Activated T-cell treated with anti-CD3 and anti-CD28 coated beads for 48 hours (primary cell): ENCODE measurements at places on chromosomes 12 and 14.
A peak's percentile ranks its signal among the peaks of the same experiment; 100 is the strongest.

DNA sequence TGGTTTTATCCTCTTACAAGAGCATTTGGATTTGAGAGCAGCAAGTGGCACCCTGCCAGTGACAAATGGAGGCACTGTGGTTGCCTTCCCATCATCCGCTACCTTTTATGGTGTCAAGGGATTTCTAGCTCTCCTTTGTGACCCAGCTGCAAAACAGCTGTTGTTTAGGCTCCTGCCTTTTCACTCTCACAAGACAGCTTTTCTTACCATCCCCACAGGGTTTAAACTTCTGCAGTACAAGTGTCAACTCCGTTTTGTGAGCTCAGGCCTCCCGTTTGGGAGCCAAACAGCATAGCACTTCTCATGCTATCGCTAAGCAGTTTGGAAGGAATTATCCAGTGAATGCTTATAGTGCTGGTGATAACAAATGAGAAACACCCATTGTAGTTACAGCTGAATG is 331.4 kb downstream of the TMTC2 start:
- no peak for DNase-seq

DNA sequence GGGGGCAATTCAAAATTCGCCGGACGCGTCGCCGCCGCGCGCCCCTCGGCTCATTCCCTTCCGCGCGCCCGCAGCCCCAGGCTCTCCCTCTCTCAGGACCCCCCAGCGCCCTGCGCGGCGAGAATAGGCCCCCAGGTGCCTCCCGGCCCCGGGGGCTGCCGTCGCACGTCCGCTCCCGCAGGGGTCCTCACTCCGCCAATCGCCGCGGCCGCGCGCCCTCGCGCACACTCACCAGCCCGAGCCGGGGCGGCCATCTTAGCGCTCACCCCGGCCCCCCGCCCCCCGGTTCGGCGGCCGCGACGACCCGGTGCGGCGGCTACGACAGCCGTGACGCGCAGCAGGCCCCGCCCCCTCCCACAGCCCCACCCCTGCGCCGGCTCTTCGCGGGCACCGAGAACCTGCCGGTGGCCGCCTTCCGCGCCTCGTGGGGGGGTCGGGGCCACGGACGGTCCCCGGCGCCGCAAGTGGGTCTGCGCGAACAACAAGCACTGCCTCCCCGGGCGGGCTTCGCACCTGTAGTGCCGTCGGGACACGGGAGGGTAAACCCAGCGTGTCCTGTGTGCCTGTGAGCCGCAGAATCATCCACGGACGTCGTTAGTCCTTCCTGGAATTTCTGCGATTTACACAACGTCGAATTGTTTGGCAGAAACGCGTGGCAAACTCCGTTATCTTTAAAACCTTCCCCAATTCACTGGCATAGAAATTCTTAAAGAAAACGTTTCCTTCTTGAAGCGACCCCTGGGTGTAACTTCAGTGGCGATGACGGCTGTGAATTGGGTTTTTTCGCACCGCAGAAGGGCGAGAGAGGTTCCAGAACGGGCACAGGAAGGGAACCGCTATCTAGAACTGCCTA is 2.5 kb downstream of the USP44 start:
- peak; percentile 59 for DNase-seq

DNA sequence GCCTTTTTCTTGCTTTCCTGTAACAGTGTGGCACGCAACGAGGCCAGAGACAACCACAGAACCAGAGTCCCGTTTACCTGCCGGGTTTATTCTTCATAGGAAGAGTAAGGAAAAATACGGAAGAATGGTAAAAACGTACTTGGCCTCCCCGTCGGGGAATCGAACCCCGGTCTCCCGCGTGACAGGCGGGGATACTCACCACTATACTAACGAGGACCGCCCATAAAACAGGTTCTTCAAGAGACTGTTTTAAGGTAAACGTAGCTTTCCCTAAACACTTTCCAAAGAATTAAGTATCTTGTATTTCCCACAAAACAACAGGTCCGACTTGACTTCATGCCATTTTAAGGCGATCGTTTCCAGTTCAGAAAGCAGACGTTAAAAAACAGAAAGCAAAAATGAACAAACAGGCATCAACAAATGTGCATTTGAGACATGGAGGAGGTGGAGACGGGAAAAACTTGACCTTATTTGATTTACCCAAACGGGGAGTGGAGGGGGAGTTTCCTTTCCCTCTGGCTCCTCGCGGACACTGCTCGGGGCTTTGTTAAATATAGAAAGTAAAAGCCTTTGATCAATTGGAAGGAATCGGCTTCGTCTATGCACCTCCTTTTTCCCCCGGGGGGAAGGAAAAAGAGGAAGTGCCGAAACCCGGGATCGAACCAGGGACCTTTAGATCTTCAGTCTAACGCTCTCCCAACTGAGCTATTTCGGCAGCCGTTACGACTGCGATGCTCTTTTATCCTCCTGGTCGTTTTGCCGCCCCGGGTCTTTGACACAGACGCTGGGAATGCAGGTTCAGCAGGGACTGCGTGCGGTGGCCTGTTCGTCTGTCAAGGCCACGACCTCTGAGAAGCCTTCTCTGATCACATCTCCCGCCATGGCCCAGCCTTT is 13.0 kb upstream of the UBC start:
- peak; percentile 90 for DNase-seq

GRCh38 chr12:4297617-4298016 is 23.4 kb upstream of the TIGAR start:
- DNase-seq: no peak

GRCh38 chr14:103520657-103521437 is 1.8 kb downstream of the CKB start:
- DNase-seq: peak; percentile 38

GRCh38 chr12:42338280-42338679 is 12.3 kb downstream of the PPHLN1 start:
- no peak for DNase-seq

- DNase-seq: no peak
Observed at GRCh38 chr12:117187421-117187820, 2.8 kb downstream of the FBXO21 start.

DNA sequence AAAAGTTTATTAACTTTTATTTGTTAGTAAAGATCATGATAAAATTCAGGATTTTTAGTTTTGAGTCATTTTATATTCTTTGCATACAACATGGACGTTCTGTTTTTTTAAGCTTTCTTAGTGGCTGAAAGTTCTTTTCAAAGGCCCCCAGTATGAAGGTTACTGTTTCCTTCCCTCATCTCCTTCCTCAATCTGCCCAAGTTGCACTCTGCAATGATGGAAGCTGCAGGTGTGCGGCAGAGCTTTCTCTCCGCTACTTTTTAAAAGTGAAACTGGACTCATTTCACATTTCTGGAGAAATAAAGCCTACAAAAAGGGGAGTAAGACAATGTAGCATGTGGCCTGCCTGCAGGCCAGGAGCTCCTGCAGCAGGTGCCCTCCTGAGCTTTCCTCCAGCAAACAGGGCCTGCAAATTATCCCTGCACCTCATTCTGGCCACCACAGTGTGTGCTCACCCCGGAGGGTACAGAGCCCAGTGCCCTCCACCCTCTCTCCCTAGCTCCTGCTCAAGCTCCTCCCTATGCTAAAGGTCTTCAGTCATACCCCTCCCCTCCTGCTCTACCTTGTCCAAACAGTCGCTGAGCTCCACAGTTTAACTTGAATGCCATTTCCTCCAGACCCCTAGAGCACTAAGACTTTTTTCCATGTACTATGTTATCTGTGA is 78.9 kb downstream of the SETD3 start:
- DNase-seq: no peak

DNA sequence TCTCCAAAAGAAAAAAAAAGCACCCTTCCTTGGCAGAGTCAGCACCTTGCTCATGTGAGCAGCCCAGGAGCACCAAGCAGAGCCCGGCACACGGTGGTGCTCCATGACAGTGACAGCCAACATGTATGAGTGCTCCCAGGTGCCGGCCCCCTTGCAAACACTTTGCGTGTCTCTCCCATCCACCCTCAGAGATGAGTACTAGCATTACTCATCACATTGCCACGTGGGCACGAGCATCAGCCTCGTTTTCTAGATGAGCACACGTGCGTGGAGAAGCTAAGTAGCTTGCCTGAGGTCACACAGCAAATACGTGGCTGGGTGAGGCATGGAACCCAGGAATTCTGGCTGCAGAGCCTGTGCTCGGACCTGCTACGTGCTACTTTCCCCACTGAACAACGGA is 177.9 kb upstream of the PRMT8 start:
- no peak for DNase-seq

DNA sequence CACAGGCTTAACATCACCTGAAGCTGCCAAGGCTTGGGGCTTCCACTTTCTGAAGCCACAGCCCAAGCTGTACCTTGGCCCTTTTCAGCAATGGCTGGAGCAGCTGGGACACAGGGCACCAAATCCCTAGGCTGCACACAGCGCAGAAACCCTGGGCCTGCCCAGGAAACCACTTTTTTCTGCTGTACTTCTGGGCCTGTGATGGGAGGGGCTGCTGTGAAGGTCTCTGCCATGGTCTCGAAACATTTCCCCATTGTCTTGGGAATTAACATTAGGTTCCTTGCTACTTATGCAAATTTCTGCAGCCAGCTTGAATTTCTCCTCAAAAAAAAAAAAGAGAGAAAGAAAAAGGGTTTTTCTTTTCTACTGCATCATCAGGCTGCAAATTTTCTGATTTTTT is 219.1 kb downstream of the RPL10L start:
- DNase-seq: no peak

DNA sequence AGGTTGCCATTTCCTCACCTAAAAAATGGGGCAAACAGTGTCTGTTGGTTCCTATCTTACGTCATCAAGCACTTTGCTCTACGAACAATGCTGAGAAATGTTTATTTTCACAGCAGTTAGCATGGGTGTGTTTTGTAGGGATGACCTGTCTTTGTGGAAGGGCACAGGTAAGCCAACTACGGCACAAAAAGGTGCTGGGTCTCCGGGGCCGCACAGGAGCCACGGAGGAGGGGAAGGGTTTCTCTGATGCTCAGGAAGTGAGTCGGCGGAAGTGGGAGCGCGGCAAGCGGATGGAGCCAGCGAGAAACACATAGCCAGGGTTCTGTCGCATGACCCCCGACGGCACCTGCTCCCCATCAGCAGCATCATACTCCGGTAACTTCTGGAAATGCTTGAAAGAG is 65.6 kb upstream of the TCL1B start:
- DNase-seq: no peak

DNA sequence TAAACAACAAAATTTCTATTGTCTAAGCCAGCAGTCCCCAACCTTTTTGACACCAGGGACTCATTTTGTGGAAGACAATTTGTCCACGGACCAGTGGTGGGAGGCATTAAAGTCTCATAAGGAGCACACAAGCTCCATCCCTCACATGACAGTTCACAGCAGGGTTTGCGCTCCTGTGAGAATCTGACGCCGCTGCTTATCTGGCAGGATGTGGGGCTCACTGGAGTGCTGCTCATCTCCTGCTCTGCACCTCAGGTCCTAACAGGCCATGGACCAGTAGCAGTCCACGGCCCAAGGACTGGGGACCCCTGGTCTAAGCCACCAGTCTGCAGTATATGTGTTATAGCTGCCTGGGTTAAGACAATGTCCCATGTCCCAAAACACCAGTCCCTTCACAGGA is 27.2 kb downstream of the VCPKMT start:
- no peak for DNase-seq

DNA sequence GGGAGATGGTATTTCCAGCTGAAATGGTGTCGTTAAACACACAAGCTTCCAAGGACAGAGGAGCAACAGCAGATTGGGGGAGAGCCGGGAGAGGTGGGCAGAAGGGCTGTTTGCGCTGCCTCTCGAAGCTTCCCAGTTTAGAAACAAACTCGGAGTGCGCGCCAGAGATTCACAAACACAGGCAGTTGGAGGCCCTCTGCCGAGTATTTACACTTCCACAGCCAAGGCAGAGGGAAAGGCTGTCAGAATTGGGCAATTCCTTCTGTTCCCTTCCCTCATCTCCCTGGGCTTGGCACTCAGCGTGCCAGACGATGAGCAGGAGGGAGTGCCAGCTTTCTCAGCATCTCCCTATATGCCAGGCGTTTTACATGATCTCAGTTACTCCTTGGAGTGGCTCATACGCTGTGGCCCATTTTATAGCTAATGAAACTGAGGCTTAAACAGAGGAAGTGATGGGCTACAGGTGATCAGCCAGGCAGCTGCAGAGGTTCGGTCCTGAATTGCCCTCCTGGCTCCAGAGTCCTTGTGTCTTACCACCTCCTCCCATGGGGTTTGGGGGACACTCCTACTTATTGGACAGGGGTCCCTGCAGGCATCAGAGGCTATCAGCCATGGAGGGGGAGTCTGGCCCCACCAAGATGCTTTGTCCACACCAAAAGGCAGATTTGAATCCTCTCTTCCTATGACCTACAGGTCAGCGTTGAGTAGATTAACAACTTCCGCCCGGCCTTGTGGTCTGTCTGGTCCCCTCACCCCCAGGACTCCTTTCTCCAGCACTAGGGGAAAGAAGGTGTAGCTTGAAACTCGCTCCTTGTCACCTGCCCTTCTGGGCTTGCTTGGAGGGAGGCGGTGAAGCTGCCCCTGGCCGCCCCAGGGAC is 3.1 kb downstream of the FAM222A start:
- no peak for DNase-seq

DNA sequence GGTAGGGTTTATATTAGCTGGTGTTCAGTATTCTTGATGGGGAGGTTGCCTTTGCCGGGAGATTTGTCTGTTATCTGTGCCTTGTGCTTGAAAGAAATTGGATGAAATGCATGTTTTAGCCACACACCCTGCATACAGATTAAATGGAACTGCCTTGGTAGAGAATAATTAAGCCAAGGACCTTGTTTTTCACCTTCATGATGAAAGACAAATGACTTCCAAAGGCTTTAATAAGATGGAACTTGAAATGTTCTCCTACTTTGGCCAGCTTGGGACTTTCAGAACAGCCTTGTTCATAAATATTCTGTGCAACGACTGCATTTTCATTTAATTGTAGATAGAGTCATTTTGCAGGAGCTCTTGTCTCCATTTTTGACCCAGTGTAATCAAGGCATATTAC is 21.2 kb downstream of the JDP2 start:
- no peak for DNase-seq

DNA sequence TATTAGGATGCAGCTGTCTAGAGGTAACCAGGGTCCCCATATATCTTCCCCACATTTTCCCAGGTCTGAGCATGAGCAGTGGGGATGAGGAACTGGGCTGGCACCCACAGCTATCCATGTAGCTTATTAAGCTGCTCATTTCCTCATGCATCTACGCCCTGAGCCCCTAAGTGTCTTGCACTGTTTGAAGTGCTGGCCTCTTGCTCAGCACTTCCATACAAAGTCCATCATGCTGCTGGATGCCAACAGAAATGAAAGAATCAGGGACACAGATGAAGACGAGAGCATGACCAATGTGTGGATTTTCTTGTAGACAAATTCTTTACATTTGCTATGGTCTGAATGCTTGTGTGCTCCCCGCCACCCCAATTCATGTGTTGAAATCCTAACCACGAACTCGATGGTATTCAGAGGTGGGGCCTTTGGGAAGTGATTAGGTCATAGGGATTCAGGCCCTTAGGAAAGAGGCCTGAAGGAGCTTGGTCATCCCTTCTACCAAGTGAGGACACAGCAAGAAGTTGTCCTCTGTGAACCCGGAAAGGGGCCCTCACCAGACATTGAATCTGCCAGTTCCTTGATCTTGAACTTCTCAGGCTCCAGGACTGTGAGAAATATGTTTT is 54.5 kb downstream of the C12orf75 start:
- DNase-seq: no peak

DNA sequence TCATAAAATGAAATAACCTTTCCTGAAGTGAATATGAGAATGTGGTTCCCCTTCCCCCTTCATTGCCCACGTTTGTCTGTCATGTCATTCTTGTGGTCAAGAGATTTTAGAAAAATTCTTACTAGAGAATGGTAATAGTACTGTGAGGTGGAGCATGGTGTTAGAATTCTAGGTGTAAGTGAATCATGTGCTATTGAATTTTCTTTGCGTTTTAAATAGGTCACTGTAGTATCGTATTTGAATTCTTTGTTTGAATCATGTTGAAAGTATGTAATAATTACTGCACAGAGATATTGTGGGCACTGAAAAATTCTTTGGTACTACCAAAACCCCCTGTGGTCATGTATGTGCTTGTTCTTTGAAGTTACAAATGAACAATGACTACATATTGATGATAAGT is 49.9 kb downstream of the FUT8 start:
- no peak for DNase-seq
